ENCODE measurements at places on chromosomes 4 and X.

DNA sequence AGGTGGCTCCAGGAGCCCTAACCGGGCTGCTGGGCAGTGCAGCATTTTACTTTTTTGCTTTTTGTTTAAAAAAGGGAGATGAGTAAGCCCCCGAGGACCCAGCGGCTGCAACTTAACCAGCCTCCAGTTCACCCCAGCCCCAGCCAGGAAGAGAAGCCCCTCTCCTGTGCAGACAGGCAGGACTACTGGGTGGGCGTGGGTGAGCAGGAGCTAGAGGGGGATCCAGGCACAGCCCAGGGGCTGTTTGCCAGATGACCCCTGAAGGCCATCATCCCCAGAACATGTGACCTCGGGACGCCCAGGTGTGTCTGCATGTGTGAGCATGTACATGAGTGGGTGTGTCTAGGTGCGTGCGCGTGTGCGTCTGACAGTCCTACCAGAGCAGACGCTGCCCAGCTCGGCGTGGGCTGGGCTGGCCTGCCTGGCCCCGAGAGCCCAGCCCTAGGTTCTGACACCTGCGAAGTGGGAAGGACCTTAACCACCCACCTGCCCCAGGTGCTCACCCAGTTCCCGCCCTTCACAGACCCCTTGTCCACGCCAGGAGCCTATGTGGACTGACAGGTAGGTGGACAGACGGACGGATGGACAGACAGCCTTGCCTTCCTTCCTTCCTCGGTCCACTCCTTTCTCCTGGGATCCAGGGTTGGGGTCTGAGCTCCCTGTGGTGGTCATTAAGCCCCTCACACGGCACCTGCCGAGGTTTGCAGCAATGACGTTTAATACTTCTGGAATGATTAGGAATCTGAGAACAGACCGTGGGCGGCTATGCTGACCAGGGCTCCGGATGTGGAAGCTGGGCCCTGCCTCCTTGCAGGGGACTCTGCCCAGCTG is 7.8 kb upstream of the HAUS3 start:
- no peak for DNase-seq

DNA sequence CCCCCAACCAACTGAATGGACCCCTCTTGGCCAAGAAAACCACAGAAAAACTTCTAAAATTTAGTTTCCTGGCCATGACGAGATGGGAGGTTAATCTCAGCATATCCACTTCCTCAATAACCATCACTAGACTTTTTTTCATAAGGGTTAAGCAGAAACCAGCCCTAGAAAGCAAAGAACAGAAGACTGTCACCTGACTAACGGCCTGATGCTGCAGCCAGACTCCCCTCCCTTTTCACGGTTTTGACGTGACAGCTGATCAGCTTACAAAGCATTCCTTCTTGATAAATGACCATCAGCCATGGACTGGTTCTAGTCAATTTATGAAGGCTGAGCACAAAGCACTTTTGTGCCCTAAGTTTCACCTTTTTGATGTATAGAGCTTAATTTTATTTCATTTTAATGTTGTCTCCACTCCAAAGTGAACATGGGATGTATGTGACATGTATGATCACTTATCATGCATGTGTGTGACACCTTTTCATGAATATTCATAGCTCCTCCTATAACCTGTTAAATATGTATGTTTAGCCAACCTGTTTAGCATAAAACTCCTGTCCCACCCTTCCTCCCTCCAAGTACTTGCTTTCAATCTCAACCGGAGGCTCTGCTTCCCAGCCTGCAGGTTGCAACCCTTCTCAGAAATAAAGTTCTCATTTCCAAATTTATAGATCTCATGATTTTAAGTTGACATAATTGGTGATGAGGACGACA is 56.3 kb downstream of the SERTM2 start:
- DNase-seq: no peak

- no peak for DNase-seq
Observed at GRCh38 chr4:138259271-138259670, 17.1 kb upstream of the SLC7A11 start.

GRCh38 chr4:121253961-121254360 is 89.8 kb upstream of the TNIP3 start:
- DNase-seq: no peak

DNA sequence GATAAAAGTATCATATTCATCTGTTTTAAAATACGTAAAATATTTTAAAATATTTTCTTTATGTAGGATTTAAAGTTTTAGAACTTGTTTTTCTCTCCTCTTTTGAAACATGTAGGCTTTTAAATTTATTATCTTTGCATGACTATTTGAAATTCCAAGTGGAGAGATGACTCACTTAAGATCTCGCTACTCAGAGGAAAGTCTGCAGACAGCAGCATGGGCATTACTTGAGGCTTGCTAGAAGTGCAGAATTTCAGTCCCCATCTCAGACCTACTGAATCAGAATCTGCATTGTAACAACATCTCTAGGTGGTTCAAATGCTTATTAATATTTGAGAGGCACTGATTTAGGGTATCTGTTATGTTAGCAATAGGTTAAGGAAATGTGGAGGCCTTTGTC is 225.7 kb upstream of the ARX start:
- DNase-seq: no peak

DNA sequence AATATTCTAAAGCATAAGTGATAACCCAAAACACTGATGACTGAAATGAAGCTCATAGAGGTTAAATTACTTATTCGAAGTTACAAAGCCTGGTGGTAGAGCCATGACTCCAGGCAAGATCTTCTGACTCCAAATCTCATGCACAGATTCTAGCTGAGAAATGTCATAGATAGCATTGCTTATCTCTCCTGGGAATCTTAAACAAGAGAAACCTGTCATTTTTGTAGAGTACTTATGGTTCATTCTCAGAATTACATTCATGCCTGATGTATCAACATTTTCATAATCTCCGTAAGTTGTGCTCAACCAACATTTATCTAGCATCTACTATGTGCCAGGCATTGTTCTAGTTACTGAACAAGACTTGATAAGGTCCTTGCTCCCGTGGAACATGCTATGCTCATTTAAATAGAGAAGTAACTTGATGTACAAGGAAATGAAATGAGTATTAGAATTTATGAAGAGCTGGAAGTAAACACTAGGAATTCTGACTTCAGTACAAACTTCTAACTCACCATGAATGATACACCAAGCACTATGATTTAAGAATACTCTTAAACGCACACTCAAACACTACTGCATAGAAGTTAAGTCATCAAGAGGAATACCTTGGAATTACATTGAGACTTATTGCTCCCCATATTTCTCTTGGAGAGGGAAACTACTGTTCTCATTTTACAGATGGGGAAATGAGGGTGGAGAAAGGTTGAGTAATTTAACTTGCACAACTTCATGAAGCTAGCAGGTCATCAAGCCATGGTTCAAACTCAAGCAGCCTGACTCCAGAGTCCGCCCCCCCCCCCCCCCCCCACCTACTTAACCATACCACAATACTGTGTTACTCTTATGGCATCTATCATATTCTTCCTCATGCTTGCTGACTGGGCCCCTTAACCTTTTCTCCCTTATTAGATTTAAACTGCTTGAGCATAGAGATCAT is 45.4 kb downstream of the MBNL3 start:
- no peak for DNase-seq

- no peak for DNase-seq
Observed at GRCh38 chr4:107835406-107835805, 10.7 kb downstream of the SGMS2 start.

GRCh38 chrX:154401918-154402621 is 3.9 kb downstream of the RPL10 start:
- DNase-seq: no peak

- no peak for DNase-seq
Observed at GRCh38 chr4:95428291-95429070, 120.3 kb downstream of the UNC5C start.

- DNase-seq: no peak
Observed at GRCh38 chr4:138398322-138398721, 156.2 kb upstream of the SLC7A11 start.

DNA sequence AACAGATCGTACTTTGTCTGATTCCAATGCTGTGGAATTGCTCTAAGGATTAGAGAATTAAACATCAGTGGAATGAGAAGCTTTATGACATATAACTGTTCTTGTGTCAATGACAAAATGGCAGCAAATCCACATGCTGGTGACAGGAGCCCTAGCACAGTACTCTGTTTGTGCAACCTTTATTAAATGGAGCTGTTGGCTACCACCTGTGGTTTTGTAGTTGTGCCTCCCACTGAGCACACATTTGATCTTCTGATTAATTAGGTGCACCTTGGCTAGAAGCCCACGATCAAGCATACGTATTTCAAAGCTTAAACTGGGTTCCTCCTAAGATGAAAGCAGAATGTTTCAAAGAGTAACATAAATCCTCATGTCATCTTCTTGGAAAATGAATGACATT is 394.0 kb upstream of the IGFBP7 start:
- no peak for DNase-seq
